ENCODE measurements at places on chromosomes 1 and 21. TPM values are rescaled to one million over a fixed set of nuclear protein-coding genes. Genes with fewer than 3 reads are reported as not detected.

- no peak for DNase-seq
These were observed 16.0 kb downstream of the HTR6 start for GRCh38 chr1:19680644-19681043.

Gene ERICH3
- 0.07 TPM for polyA plus RNA-seq

Gene CHI3L2
- not detected for polyA plus RNA-seq

- DNase-seq = no peak
These were observed 209.8 kb downstream of the TPR start for GRCh38 chr1:186165303-186165702.

Gene PTPN7
- 0.79 TPM for polyA plus RNA-seq

Gene TLCD4
- polyA plus RNA-seq = 15.6 TPM

GRCh38 chr1:17093822-17094393 lies 25.3 kb downstream of the PADI2 start:
- DNase-seq = no peak

Gene CLDN19
- 0.27 TPM for polyA plus RNA-seq

Gene INKA2
- 49.3 TPM for polyA plus RNA-seq

DNA sequence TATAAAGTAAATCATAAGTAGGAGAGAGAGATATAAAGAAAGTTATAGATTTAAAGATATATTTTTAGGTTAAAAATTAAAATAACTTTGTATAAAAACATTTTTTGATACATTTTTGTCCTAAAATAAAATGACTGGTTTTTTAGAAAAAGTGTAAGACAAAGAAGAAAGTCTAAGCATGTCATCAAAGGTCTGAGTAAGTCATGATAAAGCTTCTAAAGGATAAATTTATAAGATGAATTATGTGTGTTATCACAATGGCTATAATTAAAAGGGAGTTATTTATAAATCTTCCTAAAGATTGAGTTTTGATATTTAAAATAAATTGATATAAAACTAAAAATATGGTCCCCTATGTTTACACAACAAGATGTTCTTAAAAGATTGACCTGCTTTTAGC lies 370.9 kb downstream of the PTPRU start:
- no peak for DNase-seq

DNA sequence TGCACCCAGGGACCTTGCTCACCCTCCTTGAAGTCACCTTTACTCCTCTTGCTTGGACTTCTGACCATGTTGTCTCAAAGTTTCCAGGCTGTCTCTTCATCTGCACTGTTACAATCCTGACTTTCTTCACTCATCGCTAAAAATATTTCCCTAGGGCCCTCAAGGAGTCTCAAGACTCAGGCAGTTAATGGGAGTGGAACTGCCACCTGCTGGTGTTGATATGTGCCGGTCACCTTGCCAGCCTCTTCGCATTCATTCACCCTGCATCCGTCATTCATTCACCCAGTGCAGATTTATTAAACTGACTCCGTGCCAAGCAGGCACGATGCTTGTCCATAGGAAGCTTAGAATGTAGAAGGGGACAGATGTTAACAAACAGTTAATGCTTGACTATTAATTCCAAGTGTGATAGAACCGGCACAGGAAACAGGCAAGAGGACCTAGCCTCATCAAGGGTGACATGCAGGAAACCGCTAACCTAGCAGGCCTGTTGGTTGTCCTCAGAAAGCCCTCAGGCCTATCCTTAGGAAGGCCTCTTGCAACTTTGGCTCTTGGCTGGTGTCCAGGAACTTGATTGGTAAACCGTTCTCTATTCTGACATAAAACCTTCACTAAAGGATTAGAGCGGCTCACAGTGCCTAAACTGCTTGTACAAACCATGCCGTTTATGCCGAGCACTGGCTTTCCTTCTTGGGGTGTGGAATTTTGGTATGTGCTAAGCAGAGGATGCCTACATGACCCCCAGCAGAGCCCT lies 342.2 kb downstream of the CAMTA1 start:
- no peak for DNase-seq

- no peak for DNase-seq
These were observed 2.4 kb downstream of the ID3 start for GRCh38 chr1:23556635-23557470.

GRCh38 chr1:212622906-212623305 lies 14.3 kb downstream of the ATF3 start:
- DNase-seq = no peak

- DNase-seq = no peak
These were observed 44.4 kb downstream of the PTPN14 start for GRCh38 chr1:214506972-214507431.

- no peak for DNase-seq
These were observed 551.1 kb downstream of the PLPP3 start for GRCh38 chr1:56028244-56028643.

GRCh38 chr21:25179116-25179515 lies 428.2 kb downstream of the MRPL39 start:
- DNase-seq = peak; percentile 43

Gene SGIP1
- polyA plus RNA-seq = 1.8 TPM

DNA sequence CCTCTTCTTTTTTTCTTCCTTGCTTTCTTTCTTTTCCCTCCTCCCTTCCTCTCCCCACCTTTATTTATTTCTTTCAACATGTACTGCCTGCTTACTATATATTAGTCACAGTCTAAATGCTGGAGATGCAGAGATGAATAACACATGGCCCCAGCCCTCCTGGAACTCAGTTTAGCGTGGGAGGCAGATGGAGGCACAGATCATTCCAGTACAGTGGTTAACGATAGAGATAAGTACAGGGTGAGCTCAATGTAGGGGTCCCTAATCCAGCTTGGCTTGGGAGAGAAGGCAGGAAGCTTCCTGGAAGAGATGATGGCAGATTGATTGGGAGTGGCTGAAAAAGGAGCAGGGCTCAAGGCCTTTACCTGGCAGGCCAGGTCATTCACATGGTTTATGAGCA lies 55.6 kb upstream of the PPP2R5A start:
- DNase-seq = peak; percentile 31

DNA sequence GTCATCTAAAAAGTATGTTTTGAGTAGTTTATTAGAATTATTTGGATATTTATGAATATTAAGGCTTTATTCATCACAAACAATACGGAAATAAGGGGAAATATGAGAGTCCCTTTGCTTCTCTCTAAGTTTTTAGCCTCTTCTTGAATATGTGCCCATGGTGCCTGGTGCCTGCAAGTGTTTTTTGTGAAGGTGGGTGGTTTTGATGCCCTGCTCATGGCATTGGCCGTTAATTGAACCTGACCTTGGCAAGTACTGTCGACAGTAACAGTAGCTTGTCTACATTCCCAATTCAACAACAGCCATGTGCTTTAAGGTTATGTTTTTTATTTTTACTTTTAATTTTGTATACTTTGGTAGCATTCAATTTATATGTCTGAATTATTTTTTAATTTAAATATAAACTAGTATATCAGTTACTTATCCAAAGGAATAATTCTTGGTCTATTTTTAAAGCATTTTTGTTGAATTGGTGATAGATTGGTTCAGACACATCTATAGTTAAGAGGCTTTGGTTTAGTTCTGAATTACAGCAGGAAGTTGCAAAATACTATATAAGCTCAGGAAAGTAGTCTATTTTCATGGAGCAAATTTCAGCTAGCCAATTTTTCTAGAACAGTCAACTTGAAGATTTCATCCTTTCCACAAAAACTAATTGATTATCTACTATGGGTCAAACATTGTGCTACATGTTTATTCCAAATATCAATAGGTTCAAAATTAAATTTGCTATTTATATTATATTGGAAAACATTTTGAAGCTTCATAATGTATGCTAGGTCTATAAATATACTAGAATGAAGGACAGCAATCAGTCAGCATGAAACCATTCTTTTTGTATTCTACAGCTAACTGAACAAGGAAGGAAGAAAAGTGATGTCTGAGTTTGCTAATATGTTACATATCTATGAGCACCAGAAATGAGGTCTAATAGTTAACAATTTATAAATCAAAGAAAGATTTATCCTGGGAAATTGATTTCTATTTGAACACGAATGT lies 184.4 kb downstream of the MRPL39 start:
- DNase-seq = no peak

- DNase-seq = peak; percentile 62
These were observed 64.7 kb downstream of the SLC35A3 start for GRCh38 chr1:100034470-100034869.

- no peak for DNase-seq
These were observed 8.9 kb upstream of the POFUT2 start for GRCh38 chr21:45296638-45297037.

DNA sequence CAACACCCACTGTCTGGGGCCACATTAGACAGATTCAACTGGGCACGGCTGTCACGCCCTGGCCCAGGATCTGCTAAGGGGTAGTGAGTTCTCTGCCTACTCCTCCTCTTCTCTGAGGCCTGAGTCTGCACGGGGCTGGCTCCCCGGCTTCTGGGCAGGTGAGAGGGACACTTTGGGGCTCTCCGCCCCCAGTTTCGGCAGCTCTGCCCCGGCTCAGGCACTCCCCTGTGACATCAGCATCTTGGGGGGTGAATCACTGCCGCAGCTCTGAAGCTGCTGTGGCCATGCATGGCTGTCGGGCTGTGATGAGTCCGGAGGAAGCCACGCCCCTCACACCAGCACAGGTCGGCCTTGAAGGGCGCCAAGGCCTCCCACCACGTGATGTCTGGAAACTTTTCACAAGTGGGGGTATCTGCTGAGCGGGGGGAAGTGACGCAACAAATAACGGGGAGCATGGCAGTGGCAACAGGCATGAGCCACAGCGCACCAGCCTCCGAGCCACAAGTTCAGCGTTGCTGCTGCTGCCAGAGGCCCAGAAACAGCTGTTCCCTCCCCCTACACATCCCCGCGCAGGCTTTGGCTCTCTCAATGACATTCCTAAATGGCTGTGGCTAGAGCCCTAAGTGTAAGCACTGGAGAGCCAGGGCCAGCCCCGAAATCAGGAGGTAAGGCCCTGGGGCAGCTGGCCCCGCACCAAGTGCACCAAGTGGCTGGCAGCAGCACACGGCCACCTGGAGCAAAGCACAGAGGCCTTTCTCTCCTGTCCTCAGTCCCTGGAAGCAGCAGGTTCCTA lies 26.3 kb downstream of the ZBTB17 start:
- peak; percentile 92 for DNase-seq
